KBM-7 (cell line): ENCODE measurements at places on chromosomes 7 and 10.
A peak's percentile ranks its signal among the peaks of the same experiment; 100 is the strongest.

DNA sequence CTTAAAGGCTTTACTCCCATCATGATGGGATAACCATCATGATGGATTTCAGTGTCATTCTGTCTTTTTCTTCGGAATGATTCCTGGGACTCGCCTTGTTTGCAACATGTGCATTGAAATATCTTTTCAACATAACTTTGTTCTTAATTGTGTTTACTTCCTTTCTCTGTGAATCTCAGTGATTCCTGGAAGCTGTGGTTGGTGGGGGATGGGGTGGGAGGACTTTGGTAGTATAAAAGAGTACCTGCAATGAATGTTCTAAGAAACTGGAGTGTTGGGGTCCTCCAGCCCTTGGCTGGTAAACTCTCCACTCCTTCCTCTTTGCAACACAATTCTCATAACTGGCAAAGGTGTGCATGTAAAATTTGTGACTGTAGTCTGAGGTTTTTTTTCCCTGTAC is 11.5 kb upstream of the SH2D4B start:
- DNase-seq: no peak

GRCh38 chr7:137903382-137904169 is 56.8 kb upstream of the DGKI start:
- peak; percentile 74 for DNase-seq

- no peak for DNase-seq
These were observed 5.1 kb upstream of the ITPRID1 start for GRCh38 chr7:31508823-31509222.

- DNase-seq: no peak
These were observed 199.7 kb downstream of the MLLT10 start for GRCh38 chr10:21733710-21734109.

- DNase-seq: no peak
These were observed 757 bp upstream of the GRID1 start for GRCh38 chr10:86367152-86367951.

GRCh38 chr7:115088893-115089292 is 167.0 kb downstream of the MDFIC start:
- no peak for DNase-seq

DNA sequence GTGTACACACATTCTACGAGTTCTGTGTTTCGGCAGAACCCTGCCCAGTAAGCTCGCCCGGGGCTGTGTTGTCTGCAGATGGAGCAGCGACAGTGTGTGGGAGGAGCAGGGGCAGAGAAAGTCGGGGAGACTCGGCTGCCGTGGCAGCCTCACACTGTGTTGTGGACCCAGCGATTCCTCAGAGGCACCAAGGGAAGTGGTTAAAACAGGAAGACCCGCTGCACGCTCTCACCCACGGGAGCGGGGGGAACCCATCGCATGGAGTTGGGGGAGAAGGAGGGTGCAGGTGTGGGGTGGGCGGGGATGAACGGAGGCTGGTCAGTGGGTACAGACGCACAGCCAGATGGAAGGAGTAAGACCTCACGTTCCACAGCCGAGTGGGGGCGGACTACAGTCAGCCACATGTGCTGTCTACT is 250.2 kb downstream of the ELFN1 start:
- DNase-seq: peak; percentile 69
